ENCODE measurements at places on chromosomes 1 and 21.

- DNase-seq, result no peak
Observed at GRCh38 chr1:84834419-84835064, 58.5 kb downstream of the LPAR3 start.

DNA sequence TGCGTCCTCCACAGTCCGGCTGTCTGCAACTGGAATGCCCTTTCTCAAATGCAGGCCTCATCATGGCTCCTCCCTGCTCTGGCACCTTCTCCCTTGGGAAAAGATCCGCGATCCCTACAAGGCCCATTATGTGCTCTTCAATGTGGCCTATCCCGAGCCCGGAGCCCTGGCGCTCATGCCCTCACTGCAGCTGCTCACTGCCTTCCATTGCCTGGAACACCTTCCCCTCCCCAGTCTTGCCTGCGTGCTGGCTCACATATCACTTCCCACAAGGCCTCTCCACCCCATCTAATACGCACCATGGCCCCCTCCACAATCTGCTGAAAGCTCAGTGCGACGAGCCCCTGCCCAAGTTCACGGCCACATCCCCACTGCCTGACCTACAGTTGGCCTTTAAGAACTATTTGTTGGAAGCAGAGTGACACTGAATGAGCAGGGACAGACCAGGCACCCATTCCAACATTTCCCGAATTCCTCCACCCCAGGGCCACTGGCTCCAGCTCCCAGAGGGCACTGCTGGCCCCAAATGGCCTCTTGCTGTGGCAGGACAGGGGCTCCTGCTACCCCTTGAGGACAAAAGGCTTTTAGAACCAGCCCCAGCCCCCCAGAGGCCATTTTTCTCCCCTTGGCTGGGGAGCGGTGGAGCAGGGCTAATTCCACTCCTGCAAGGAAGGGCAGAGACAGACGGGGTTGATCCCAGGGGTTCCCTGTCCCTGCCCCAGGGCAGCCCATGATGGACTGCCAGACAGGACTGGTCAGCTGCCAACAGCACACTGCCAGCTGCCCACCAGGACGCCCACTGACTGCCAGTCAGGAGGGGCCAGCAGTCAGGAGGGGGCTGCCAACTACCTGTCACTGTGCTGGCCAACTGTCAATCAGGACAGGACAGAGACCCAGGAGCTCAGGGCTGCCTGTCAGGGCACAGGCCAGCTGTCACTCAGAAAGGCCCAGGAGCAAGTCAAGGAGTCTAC is 64.8 kb downstream of the DHRS3 start:
- DNase-seq, result no peak

DNA sequence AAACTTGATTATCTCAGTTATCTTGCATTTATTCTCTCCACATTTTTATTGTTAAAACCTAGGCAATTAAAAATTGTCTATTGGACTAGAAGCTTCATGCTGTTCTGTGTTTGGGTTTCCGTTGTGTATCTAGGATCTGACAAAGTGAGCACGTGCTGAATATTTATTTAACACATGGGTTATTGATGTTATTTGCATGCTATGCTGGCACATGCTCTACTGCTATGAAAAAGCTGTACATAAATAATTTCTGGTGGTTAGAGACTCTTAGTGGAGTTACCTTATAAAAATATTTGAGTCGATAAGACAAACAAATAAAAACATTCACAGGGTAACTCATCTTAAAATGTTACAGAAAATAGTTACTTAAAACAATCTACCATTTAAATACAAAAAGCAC is 1769.7 kb downstream of the MRPL39 start:
- no peak for DNase-seq

DNA sequence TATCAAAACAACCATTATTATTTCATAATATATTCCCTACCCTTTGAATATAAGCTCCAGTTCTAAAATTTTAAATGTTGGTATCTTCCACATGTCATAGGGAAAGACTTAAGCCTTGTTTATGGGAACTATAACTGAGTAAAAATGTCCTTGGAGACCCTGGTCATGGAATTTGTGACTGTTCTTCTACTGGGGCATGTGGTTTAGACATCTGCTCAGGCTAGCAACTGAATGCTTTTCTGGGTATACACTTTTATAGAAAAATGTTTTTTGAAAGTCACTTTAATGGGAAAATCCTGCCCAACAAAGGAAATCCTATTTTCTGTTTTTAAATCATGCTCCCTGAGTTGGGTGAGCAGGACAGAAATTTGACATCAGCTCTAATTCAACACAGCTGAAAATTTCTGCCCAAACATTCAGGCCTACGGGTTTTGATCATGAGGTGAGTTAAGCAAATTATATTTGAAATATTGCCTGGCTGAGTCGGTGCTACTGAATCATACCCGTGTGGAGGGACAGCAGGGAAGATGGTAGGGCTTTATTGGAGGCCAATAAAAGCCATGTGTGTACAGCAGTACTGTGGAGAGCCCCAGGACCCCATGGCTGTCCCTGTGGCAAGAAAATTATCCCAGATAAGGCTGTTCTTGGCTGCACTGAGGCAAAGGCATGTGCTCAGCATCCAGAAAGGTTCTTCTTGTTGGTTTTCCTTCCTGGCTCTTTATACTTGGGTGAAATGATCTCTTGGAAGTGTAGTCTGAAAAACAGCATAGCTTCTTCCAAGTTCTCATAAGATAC is 391.8 kb downstream of the DISC1 start:
- DNase-seq, result no peak

- no peak for DNase-seq
Observed at GRCh38 chr1:214043167-214043566, 55.4 kb downstream of the PROX1 start.

DNA sequence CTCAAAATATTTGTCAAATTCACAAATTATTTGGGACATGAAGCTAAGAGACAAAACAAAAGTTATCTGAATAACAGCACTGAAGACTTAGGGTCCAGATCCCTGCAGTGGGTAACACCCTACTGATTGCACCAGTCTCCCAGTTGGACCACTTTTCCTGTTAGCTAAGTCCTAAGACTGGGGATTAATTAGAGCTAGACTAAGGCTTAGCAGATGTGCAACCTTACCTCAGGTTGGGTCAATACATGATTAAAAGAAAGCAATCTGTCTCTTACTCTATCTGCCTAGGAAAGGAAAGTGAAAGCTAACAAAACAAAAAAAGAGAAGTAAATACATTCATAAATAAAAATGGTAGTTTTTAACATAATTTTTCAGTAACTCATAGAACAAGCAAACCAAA is 737.2 kb upstream of the CHRM3 start:
- DNase-seq, result no peak

GRCh38 chr1:170749959-170750358 is 86.0 kb downstream of the PRRX1 start:
- no peak for DNase-seq

GRCh38 chr1:219805191-219805590 is 123.2 kb downstream of the SLC30A10 start:
- no peak for DNase-seq

GRCh38 chr1:212432272-212432660 is 454 bp upstream of the NENF start:
- no peak for DNase-seq

- DNase-seq, result no peak
Observed at GRCh38 chr21:46006547-46007491, 25.2 kb downstream of the COL6A1 start.

GRCh38 chr1:98044071-98044697 is 123.3 kb upstream of the DPYD start:
- DNase-seq, result no peak

- no peak for DNase-seq
Observed at GRCh38 chr1:193031431-193031830, 27.7 kb downstream of the UCHL5 start.

GRCh38 chr1:37133276-37134145 is 99.2 kb upstream of the GRIK3 start:
- DNase-seq, result peak; percentile 14

GRCh38 chr1:20051218-20051829 is 18.7 kb upstream of the PLA2G5 start:
- no peak for DNase-seq

GRCh38 chr1:240111558-240111957 is 19.9 kb downstream of the FMN2 start:
- DNase-seq, result no peak

DNA sequence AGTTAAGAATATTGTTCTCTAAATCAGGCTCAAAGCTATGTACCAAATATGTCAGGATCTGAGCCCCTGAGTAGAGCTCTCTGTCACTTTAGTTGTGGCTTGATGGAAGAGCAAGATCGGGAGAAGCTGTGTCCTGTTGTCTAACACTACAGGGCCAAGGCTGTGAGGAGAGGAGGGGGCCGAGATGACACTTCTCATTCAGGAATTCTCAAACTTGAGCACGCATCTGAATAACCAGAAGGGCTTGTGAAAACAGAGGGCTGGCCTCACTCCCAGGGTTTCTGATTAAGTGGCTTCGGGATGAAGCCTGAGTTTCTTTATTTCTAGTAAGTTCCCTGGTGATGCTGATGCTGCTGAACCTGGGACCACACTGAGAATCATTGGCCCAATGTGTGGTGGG is 209.2 kb upstream of the DAB1 start:
- no peak for DNase-seq

DNA sequence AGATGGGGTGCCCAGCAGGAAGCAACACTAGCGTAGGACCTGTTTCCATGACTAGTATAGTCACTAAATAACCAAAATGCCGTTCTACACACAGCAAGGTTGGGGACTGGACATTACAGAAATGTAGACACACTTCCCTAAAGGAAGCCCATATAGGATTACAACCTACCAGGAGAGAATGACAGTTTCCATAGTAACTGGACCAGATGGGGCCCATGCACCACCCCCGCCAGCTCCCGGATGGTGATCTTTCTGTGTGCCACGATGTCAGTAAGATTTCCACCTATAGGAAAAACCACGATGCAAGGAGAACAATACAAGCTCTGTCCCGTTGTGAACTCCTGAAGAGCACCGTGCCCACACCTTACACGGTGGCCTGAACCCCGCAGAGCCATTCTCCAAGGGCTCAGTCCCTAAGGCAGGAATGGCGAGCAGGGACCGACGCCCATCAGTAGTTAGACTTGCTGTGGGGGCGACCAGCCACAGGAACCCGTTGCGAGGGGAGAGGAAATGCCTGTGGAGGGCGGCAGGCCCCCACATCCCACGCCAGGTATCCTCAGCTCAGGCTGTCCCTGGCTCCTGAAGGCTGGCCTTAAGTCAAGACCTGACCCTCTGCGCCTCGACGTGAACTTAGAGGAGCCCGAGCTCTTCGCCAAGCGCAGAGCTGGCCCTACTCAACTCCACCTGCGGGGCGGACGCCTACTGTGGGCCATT is 13.6 kb upstream of the CEP85 start:
- no peak for DNase-seq

DNA sequence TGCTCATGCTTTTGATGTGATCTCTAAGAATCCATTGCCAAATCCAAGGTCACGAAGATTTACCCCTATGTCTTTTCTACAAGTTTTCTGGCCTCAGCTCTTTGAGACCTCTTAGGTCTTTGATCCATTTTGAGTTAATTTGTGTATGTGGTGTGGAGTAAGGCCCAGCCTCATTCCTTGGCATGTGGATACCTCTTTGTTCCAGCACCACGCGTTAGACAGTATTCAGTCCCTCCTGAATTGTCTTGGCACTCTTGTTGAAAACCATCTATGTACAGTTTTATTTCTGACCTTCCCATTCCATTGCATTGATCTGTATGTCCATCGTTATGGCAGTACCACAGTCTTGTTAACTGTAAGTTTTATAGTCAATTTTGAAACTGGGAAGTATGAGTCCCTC is 8.0 kb upstream of the FTCD start:
- DNase-seq, result no peak

DNA sequence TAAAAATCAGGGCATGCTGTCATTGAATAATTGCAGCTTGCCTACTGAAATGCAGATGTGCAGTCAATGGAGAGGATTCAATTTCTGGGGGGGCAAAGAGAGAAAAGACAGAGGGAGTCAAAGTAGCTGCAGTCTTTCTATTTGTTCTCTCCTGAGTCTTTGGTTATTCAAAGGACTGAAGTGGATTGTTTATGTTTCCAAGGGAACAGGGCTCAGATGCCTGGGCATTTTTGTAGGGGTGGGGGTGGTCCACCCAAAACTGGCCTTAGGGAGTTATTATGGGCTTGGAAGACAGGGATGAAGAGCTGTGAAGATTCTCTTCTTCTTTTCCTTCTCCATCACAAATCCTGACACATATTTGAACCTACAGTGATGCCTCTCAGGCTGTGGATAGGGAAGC is 408.8 kb upstream of the DAB1 start:
- no peak for DNase-seq

- no peak for DNase-seq
Observed at GRCh38 chr21:36487641-36488307, 7.9 kb upstream of the CLDN14 start.

DNA sequence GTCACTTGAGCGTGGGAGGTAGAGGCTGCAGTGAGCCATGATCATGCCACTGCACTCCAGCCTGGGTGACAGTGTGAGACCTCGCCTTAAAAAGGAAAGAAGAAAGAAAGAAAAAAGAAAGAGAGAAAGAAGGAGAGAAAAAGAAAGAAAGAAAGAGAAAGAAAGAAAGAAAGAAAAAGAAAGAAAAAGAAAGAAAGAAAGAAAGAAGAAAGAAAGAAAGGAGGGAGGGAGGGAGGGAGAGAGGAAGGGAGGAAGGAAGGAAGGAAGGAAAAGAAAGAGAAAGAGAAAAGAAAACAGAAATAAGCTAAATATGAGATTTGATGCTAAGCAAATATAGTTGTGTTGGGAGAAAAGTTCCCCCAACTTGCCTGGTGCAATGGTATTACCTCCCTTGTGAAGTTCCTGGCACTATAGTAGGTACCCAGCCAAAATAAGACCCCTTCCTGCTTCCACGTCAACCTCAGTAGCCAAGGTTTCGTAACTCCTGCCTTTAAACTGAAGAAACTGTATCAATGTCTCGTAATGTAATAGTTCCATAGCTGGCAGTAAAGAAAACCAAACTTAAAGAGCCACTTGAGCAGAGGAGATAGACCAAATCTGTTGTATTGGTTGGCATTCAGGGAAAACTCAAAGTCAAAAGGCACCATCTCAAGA is 88.1 kb upstream of the HNRNPU start:
- DNase-seq, result no peak

DNA sequence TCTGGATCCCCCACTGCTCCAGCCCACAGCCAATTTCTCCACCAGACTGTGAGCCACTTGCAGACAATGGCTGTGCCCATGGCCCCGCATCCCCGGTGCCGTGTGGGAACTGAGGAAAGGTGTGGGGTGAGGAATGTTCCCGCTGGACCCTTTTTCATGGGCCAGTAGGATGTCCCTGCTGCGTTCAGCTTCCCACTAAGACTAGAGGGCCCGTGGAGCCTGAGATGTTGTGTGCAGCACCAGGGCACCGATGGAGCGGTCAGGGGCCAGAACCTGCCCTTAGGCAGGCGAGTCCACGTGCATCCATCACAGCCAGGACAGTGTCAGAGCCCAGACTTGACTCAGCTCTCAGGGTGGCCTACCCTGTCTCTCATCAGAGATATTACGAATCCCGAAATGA is 105.7 kb upstream of the COL6A1 start:
- DNase-seq, result no peak

- DNase-seq, result no peak
Observed at GRCh38 chr1:236289492-236290131, 7.9 kb upstream of the ERO1B start.

DNA sequence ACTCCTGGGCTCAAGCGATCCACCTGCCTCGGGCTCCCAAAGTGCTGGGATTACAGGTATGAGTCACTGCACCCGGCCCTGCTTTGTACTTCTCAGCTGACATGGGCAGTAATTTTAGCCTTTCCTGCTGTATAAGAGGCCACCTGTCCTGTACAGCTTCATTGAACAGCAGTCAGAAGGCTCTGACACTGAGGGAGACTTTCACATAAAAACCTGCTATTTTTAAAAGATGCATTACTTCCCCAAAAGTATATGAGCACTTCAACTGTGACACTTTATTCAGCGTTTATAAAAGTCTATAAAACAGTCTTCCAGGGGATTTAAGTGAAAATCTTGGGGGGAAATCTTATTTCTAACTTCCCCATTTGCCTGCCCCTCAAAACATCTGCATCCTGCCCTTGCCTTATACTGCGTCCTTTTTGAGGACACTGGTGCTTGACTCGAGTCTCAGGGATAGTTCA is 17.6 kb downstream of the RNU5D-1 start:
- no peak for DNase-seq

Data from muscle of back (tissue), 13 donors.